ENCODE measurements at places on chromosomes 7 and 10. TPM values are rescaled to one million over a fixed set of nuclear protein-coding genes. Genes with fewer than 3 reads are reported as not detected.

DNA sequence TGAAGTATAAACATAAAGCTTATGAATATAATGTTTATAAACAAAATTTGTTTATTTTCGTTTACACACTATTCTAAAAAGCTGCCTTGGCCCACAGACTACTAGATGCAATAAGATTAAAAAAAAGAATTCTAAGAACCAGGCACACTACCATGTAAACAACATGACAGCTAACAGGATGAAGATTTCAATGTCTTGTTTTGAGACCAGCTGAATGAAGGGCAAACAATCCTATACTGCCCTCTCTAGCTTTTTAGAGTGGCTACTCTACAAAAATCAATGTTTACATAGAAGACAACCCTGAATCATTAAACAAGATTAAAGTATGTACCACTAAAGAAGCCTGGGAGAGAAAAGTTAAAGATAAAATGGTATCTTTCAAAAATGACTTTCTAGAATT is 38.6 kb downstream of the SLC25A40 start:
- no peak for DNase-seq

DNA sequence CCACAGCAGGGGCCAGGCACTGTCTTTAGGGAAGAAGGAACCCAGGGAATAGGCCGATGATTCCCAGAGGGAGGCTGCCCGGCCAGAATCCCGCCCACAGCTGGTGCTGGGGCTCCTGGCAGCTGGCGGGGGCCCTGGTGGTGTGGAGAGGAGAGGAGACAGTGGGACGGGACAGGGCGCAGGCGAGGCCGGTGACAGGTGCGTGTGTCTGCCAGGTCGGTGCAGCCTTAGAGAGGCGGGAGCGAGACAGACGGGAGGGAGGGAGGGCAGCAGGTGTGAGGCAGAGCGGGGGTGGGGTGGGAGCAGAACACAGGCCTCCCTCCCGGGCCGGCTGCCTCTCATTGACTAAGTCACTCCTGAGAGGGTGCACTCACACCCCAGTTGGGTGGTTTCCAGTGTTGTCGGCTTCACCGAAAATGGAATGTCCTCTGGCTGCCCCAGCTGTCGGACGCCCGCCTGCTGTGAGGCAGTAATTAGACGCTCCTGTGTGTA is 55.2 kb downstream of the ELFN1 start:
- DNase-seq = no peak

CPXM2 gene
- 7.6 TPM for total RNA-seq

BEND7 gene
- 43.5 TPM for total RNA-seq

DNA sequence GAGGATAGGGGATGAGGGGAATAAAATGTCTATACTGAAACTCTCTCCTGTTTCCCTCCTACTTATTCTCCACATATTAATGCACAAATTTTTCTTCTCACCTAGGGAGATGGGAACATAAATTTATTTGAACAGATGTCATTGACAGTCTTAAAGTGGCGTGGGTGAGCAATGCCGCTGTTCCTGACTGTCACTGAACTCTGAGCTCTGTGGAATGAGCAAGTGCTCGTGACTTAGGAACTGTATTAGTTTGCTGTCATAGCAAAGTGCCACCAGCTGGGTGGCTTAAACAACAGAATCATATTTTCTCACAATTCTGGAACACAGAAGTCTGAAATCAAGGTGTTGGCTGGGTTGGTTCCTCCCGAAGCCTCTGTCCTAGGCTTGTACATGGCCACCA is 29.1 kb downstream of the INPP5F start:
- DNase-seq = no peak

GRCh38 chr7:78702770-78703169 is 750.7 kb downstream of the MAGI2 start:
- no peak for DNase-seq

GRCh38 chr7:126657599-126658358 is 595.0 kb downstream of the GRM8 start:
- DNase-seq = no peak

GRCh38 chr10:65194555-65194954 is 1673.4 kb downstream of the REEP3 start:
- no peak for DNase-seq

ABCB1 gene
- total RNA-seq = 181 TPM

GRCh38 chr7:79923953-79924352 is 210.7 kb upstream of the GNAI1 start:
- DNase-seq = no peak

- no peak for DNase-seq
Measured at GRCh38 chr7:7563269-7563668, 3.4 kb upstream of the MIOS start.

HOXA5 gene
- 0.81 TPM for total RNA-seq

PLEKHA1 gene
- total RNA-seq = 54.8 TPM

CPED1 gene
- total RNA-seq = 58.6 TPM

GRCh38 chr10:129465796-129466702 is 992 bp upstream of the MGMT start:
- DNase-seq = no peak

IGF2BP3 gene
- 0.66 TPM for total RNA-seq

CYP17A1 gene
- 7.3 TPM for total RNA-seq

WNT8B gene
- not detected for total RNA-seq

DNA sequence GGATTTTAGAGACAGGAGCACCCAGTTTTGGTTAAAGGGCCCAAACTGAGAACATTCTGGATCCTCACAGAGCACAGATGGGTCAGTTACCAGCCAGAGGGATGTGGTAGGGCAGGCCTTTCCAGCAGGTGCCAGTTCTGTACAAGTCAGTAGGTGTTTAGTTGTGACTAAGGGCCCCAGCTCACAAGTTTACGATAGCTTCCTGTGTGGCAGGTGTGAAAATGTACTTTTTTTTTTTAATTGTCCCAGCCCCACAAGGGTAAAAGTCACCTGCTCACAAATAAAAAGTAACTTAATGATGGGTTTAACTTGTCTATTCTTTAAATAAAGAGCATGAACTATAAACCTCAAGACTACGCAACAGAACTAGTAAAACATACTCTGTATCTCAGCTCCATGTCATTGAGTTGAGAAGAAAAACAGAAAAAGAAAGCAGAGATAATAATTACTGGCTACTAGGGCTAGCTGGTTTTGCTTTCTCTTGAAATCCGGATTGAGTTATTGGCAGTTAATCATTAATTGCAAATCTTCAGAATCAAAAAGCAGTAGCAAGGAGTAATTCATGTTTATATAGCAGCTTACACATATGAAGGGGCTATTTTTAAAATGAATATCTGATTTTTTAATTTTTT is 15.4 kb downstream of the NFE2L3 start:
- DNase-seq = no peak

GRCh38 chr7:64639267-64640001 is 26.5 kb upstream of the ZNF107 start:
- DNase-seq = no peak

- DNase-seq = no peak
Measured at GRCh38 chr10:11183015-11183414, 165.3 kb downstream of the CELF2 start.

DNA sequence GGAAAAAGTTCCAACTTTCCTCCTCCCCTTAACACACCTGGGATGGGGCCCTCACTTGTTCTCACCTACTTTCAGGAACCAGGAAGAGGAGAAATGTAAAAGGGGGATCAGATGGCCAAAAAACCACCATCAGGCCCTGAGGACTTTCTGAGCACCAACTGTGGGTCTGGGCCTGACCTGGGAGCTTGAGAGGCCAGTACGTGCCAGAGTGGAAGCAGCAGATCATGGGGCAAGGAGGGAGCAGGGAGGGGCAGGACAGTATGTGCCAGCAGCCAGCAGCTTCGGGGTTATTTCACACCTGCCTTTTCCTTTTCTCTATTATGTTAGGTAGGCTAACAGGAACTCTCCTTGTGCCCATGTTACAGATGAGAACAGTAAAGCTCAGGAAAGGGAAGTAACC is 118.8 kb upstream of the UNC5B start:
- DNase-seq = no peak

DNA sequence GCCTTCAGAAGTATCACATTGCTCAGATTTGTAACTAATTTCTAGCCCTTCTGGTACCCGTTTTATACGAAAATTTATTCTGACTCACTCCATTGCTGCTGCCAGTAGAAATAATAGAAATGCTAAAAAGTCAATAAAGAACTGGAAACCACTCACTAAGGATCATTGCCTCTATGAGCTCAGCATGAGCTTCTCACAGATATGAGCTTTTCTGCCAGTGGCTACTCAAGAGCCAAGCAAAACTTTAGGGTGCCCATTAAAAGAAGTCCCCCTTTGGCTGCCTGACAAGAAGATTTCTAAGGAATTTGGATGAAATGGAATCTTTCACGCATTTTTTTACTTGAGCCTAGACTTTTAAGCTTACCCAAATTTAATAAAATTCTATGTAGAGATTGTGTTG is 52.5 kb downstream of the GPR37 start:
- DNase-seq = no peak

- DNase-seq = no peak
Measured at GRCh38 chr7:617614-618538, 98.2 kb upstream of the PDGFA start.

GRCh38 chr10:33434933-33435332 is 100.5 kb upstream of the NRP1 start:
- DNase-seq = no peak

DNA sequence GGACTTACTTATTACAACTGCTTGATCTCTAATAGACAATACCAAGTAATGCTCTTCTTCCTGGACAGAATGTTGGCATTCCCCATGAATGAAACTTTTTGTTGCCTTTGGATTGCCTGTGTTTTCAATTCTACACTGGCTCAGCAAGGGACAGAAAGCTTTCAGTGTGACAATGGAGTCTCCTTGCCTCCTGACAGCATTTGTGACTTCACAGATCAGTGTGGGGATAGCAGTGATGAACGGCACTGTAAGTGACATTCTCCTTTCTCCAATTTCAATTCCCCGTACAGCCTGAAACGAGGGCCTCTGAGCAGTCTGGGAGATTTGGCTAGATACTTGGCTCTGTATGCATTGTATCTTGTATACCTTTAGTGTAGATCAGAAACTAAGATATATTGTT is 290 bp downstream of the MALRD1 start:
- no peak for DNase-seq

EPHB4 gene
- total RNA-seq = 165 TPM

NPY gene
- 0.52 TPM for total RNA-seq

CLEC5A gene
- total RNA-seq = 11.6 TPM

DNA sequence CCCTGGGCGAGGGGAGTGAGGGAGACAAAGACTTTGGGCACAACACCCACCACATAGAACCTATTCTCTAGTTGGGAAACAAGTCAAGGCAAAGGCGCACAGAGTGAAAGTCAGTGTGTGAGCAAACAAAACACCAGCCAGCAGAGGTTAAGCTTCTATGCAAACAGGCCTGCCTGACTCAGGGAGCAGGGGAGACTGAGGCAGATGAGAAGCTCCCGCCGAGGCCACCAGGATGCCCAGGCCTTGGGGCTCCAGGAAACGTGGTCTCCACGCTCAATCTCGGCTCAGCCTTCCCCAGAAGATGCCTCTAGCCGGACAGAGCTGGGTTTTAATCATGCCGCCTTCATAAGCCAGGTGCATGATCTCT is 74.1 kb upstream of the KCNMA1 start:
- DNase-seq = no peak

BAZ1B gene
- total RNA-seq = 50.7 TPM

ZNF467 gene
- total RNA-seq = 31.1 TPM

- no peak for DNase-seq
Measured at GRCh38 chr10:61279400-61279799, 173.8 kb downstream of the TMEM26 start.

TMEM196 gene
- not detected for total RNA-seq

GRCh38 chr10:59585046-59585700 is 124.5 kb downstream of the SLC16A9 start:
- no peak for DNase-seq

DNA sequence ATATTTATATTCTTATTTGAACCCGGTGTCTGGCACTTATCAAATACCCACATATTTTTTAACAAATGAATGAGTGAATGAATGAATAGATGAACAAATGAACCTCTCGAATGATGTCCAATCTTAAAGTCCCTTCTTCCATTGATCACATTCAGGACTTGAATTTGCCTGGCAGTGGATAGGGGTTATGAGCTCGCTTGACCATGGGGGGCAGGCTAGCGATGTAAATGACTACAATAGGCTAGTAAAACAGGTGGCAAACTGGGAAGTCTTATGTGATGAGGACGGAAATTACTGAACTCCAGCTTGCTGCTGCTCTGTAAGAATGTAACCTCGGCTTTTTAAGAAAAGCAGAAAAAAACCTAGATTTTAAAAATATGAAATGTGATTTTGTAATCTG is 247.7 kb upstream of the DKK1 start:
- DNase-seq = no peak

HPSE2 gene
- total RNA-seq = 12.4 TPM

DNA sequence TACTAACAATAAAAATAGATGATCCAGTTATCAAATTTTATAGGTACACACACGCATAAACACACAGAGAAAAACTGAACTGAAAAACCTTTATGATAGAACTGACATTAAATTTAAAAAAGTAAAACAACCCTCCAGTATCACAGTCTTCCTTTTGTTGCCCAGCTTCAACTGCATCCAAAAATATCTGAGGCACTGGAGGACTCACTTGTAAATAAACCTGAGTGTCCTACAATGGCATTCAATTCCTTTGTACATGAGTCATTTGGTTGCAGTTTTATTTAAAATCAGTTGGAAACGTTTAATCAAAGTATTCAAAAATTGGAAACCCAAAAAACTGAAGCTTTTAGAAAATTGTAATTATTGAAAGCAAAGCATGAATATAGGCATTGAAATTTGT is 265.2 kb upstream of the CSTF2T start:
- no peak for DNase-seq

DNA sequence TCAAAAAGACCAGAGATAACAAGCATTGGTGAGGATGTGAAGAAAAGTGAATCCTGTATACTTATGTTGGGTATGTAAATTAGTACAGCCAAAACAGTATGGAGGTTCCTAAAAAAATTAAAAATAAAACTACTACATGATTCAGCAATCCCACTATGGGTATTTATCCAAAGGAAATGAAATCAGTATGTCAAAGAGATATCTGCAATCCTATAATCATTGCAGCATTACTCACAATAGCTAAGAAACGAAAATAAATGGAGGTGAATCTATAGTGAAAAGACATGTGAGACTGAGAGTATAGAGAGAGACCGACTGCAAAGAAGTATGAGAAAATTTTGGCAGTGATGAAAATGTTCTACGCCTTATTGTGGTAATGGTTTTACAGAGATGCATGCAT is 139.2 kb upstream of the TMEM168 start:
- DNase-seq = no peak

ANLN gene
- total RNA-seq = 4.1 TPM

All from mucosa of gallbladder (tissue), 1 donor.